ENCODE measurements at places on chromosomes 11 and 22.
A peak's percentile ranks its signal among the peaks of the same experiment; 100 is the strongest.

DNA sequence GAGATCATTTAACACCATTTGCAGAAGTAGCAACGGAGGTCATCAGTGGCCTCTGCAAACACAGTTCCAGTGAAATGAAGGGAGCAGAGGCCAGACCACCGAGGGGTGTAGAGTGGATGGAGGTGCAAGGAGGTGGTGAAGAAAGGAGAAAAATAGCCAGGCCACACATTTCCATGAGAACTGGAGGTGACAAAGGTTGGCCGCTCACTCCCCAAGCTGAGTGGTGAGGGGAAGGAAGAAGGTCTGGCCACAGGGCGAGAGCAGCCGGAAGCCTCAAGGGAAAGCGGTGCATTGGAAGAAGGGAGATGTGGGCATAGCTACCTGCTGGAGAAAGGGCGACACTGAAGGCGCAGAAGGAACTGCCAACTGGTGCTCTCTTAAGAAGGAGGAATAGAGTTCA lies 20.1 kb upstream of the TMPRSS4 start:
- no peak for DNase-seq

DNA sequence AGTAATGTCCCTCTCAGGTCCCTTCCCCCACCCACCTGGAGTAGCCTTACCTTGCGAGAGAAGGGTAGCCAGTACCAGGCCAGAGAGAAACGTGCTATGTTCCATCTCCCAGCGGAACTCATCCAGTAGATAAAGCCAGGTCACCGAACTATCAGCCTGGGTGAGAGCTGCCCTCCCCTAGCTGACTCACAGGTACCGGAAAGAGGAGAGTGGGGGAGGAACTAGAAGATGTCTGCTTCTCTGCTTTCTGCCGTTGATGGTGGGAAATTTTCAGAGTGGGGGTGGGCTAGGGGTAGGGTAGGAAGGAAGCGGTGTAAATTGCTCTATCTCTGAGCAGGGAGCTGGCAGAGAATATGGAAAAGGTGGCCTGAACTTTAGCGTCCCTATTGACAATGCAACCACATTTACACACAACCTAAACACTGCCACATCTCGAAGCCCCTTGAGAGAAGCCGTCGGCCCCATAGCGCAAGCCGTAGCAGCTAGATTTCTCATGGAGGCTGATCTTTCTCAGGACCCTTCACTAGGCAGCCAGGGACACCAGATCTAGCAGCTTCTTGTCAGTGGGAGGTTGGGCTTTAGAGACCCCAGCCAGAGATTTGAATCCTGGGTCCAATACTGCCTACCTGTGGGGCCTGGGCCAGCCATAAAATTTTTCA lies at the start of gene CD3D:
CD3D (minus strand) TSS at position 203 of the 659 bp plus-strand sequence; CDS start at position 105, 98 bp downstream.
- DNase-seq: peak; percentile 67

DNA sequence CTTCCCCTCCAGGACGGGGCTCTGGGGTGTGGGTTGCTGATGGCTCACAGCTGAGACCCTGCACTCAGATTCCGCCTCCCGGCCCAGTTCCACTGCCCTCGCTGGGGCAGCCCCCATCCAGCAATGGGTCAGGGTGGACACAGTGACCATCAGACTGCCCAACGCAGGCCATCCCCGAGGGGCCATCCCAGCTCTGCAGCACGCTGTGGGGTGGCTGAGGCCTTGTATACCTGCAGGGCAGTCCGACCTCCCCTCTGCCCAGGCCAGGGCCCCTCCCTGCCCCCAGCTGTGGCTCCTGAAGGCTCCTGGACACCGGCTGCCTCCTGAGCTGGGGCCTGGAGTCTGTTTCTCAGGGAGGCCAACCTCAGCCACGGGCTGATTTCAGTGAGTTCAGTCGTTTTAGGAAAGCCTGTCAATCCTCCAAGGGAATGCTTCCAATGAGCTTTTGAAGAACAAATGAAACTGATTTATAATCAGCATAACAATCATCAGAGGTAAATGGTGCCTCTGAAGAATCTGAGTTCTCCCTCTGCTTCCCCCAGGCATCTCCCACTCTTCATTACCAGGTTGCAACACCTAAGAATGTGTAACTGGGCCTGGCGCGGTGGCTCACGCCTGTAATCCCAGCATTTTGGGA lies 95.1 kb downstream of the CELSR1 start:
- no peak for DNase-seq

- no peak for DNase-seq
Measured at GRCh38 chr11:2987881-2988861, 4.0 kb downstream of the NAP1L4 start.

- no peak for DNase-seq
Measured at GRCh38 chr11:28086569-28086968, 21.4 kb downstream of the KIF18A start.

DNA sequence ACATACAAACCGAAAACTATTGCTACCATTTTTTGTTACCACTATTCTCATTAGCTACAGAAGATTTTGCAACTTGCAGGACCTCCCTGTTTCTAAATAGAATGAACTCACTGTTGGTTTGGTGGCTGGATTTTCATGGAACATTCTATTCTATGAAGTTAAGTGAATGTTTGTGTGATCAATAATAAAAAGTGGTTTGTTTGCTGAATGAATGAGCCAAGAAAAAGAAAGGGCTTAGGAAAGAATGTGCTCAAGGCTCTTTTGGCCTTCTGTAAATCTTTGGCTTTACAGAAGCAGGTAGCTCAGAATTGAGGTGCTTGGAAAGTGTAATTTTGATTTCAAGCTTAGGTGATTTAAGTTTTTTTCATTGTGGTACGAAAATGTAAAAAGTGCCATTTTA lies 5.9 kb upstream of the SCGB1D2 start:
- no peak for DNase-seq

- DNase-seq: no peak
Measured at GRCh38 chr11:113873236-113873626, 2.1 kb downstream of the USP28 start.

GRCh38 chr11:133918608-133919260 lies 38.0 kb downstream of the IGSF9B start:
- DNase-seq: no peak

- no peak for DNase-seq
Measured at GRCh38 chr11:65403607-65404121, 17.2 kb downstream of the FRMD8 start.

GRCh38 chr11:128841461-128842072 lies 25.5 kb downstream of the KCNJ1 start:
- no peak for DNase-seq

DNA sequence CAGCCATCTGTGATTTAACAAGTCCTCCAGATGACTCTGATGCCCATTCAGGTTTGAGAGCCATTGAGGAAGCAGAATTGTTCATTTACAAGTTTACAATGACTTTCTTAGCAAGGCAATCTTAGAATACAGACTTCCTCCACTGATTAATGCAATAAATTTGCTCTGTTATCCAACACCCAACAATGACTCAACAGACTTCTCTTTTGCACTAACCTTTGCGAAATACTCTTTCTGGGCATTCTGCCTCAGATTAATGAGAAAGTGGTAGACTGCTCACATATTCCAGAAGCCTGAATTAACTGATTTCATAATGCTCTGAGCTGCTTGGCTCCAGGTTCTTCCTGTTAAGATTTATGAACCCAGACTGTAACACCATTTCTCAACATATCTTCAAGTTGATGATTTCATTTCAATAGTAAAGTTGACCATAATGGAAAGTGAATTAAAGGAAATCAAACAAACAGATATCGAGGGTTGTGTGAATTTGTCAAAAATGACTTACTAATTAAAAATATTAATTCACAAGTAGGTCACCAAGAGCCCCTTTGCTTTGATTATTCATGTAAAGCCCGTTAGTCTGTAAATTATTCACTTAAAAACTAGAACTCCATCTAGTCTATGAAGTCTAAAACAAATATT lies 70.5 kb upstream of the BLID start:
- DNase-seq: no peak

DNA sequence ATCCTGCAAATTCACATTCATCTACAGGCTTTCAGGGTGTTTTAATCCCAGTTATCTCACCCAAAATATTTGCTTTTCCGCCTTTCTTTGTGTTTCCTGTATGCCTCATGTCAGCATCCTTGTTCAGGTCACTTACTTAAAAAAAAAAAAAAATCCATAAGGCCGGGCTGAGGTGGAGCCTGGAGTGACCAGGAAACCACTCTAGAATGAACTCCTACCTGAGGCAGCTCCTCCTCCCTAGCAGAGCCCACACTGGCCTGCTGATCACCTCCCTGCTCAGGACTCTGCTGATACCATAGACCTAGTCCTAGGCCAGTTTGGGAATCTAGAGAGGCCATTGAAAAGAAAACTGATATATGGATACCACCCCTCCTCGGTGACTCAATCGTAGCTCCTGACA lies 8.7 kb upstream of the DGAT2 start:
- no peak for DNase-seq

GRCh38 chr11:128690665-128691101 lies 3.2 kb upstream of the FLI1 start:
- no peak for DNase-seq

DNA sequence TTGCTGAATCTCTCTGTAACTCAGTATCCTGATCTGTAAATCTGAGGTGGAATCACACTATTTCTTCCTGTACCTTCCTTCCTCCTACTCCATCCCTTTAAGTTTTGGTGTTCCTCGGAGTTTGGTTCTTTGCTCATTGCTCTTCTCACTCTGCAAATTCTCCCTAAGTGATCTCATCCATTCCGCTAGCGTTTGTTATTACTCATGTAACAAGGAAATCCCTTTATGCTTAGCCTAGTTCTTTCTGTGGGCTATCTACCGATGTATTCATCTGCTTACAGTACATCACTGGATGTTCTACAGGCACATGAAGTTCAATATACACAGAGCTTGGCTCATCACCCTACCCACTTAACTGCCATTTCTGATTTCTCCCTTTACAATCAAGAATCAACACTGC lies 1.6 kb upstream of the CEP295 start:
- DNase-seq: no peak

DNA sequence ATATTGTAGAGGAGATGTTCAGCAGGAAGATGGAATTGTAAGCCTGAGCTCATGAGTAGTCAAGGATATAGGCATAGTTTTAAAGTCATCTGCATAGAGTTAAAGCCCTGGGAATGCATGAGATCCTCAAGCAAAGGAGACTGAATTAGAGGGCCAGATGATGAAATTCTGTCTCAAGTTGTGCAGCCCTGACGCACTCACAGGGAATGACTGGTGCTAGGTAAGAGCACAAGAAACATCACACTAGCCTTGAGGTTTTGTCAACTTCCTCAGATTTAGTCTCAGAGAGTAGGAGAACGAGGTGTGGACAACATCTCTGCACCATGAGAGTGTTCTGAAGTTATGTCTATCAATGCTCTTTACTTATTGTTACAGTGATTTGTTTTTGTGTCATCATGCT lies 5.8 kb downstream of the RAB38 start:
- DNase-seq: no peak

DNA sequence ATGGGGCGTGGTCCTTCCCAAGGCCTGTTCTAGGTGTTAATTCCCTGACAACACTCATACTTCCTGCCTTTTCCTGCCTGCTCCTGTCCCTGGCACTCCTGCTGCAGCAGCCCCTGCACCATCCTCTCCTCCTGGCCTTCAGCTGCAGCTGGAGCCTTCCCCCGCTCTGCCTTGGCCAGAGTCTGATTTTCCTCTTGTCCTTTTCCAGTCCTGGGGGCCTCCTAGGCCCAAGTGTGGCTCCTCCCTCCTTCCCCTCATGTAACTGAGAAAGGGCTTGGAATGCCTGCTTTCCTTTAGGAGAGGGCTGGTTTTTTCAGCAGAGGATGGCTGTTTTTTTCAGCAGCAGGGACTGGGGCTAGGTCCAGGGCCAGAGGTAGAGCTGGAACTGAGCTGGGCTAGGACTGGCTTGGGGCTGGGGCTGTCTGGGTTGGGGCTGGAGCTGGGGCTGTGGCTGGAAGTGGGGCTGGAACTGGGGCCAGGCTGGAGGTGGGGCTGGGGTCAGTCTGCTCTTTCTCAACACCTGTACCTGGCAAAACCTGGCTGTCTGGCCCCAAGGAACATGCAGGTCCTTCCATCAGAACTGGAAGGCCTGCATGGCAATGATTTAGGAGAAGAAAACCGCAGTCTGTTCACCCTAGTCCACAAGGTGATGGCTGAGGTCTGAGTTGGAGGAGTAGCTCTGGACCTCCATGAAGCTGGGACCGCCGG lies 23.6 kb downstream of the ZC3H7B start:
- no peak for DNase-seq

DNA sequence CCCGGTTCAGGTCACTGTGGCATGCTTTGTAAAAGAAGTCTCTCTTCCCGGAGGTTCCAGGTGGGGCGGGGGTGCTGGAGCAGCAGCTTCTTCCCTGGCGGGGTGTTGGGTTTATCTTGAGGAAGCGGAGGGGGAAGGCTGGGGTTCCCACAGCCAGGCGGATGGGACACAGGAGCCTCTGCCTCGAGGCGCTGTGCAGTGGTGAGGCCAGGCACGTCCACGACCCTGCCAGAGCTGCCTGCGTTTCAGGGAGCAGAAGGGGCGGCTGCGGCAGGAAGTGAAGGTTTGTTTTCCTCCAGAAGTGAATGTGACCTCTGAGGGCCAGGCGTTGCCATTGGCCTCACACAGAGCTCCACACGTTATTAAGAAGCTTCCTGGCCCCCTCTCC lies 20.1 kb upstream of the ADORA2A start:
- no peak for DNase-seq

- DNase-seq: no peak
Measured at GRCh38 chr11:77672264-77672663, 34.7 kb upstream of the CLNS1A start.

DNA sequence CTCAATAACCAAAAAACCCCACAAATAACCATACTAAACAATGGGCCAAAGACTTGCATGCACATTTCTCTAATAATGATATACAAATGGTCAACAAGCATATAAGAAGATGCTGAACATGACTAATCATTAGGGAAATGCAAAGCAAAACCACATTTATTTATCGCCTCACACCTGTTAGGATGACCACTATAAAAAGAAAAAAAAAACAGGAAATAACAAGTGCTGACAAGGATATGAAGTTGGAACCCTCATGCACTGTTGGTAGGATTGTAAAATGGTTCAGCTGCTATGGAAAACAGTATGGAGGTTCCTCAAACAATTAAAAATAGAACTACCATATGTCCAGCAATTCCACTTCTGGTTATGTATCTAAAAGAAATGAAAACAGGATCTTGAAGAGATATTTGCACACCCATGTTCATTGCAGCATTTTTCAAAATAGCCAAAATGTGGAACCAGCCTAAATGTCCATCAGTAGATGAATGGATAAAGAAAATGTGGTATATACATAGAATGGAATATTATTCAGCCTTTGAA lies 66.2 kb downstream of the AMBRA1 start:
- no peak for DNase-seq

DNA sequence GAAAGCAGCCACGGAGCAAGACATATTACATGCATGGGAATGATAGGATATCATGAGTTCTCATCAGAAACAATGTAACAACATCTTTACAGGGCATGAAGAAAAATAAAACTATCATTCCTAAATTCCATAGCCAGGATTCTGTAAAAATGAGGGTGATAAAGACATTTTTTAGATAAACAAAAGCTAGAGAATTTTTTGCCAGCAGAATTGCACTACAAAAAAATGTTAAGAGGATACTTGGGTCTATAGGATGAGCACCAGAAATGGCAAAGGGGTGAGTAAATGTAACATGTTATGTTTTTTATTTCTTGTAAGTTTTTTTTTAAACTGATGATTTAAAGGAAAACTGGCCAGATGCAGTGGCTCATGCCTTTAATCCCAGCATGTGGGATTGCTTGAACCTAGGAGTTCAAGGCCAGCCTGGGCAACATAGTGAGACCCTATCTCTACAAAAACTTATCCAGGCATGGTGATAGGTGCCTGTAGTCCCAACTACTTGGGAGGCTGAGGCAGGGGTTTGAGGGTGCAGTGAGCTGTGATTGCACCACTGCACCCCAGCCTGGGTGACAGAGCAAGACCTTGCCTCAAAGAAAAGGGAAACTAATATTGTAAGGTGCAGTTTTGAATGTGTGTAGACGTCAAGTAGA lies 33.2 kb downstream of the TBX1 start:
- DNase-seq: no peak
